ENCODE measurements at places on chromosomes 5 and 9.

GRCh38 chr9:13269589-13270452, 9.7 kb downstream of the MPDZ start:
- no peak for DNase-seq

GRCh38 chr5:142589720-142590119, 96.2 kb downstream of the FGF1 start:
- DNase-seq = no peak

GRCh38 chr5:122390154-122390553, 78.1 kb downstream of the SNCAIP start:
- no peak for DNase-seq

- DNase-seq = no peak
Observed at GRCh38 chr9:137302449-137303150, 529 bp upstream of the NRARP start.

GRCh38 chr9:110947491-110948044, 90.7 kb downstream of the LPAR1 start:
- DNase-seq = no peak

DNA sequence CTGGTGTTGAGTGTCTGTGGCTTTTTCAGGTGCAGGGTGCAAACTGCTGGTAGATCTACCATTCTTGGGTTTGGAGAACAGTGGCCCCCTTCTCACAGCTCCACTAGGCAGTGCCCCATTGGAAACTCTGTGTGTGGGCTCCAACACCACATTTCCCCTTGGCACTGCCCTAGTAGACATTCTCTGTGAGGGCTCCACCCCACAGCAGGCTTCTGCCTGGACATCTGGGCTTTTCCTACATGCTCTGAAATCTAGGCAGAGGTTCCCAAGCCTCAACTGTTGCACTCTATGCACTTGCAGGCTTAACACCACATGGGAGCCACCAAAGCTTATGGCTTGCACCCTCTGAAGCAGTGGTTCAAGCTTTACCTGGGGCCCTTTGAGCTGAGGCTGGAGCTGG, 80.9 kb downstream of the BARX1 start:
- DNase-seq = no peak

GRCh38 chr9:120386390-120387131, 193.4 kb downstream of the CDK5RAP2 start:
- no peak for DNase-seq

GRCh38 chr5:96626956-96627355, 35.2 kb upstream of the CAST start:
- no peak for DNase-seq

GRCh38 chr9:131965841-131966240, 113.8 kb downstream of the MED27 start:
- DNase-seq = no peak

- DNase-seq = no peak
Observed at GRCh38 chr9:127949827-127950512, 12.3 kb upstream of the DPM2 start.

GRCh38 chr9:132584601-132585560, 2.5 kb downstream of the BARHL1 start:
- no peak for DNase-seq

GRCh38 chr9:4137234-4137633, 162.6 kb downstream of the GLIS3 start:
- no peak for DNase-seq

- DNase-seq = no peak
Observed at GRCh38 chr5:173907686-173908371, 19.7 kb downstream of the CPEB4 start.

GRCh38 chr9:87792831-87793288, 66.9 kb downstream of the CTSL start:
- peak; percentile 87 for DNase-seq

DNA sequence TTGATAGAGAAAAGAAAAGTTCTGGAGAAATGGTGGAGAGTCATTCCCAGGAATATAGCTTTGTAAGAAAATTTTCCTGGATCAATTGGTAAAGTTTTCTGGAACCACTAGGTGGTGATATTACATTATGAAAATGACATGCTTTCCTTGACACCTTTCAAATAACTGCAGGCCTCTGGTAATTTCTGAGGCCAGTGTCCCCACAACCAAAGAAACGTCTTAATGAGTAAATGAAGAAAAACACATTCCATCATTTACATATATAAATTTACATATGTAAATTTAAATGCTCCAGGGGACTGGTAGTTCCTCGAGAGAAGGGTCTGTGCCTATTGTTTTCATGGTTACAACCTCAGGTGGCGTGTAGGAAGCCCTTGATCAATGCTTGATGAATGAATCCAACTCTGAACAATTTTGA, 17.2 kb upstream of the RGS3 start:
- DNase-seq = peak; percentile 32

DNA sequence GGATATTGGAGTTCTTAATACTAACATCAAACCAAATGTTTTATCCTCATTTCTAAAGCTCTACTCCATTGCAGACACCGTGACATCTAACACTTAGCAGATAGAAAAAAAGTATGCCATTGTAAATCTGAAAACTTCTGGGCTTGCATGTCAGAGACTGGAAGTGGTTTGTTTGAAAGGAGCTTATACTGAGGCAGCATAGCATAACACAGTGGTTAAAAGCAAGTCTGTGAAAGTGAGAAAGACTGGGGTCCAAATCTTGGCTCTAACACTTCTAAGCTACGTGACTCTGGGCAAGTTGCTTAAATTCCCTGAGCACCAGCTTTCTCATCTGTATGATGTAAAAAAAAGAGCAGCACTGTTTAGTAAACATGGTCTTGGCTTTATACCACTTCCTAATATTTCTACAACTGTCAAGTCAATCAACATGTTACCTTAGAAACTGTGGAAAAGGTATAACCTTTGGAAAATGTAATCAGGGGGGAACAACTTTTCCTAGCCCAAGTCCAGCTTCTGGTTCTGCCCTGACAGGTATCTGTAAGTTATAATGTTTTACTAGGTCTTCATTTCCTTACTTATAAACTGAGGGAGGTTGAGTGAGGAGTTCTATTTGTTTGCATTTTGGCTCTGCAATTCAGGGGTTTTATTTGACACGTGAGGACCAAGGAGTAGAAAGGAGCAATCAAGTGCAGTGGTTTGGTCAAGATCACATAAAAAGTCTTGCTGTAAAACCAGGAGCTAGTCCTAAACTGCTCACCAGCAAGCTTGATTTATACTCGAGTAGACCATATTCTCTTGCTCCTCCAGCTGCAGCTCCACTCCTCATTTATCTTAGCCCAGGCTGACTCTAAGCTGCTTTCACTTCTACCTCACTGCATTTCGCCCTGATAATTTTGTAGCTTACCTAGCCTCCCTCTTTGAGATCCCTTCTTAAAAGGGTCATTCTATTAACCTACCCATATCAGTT, 541.0 kb downstream of the RAB3C start:
- DNase-seq = no peak

DNA sequence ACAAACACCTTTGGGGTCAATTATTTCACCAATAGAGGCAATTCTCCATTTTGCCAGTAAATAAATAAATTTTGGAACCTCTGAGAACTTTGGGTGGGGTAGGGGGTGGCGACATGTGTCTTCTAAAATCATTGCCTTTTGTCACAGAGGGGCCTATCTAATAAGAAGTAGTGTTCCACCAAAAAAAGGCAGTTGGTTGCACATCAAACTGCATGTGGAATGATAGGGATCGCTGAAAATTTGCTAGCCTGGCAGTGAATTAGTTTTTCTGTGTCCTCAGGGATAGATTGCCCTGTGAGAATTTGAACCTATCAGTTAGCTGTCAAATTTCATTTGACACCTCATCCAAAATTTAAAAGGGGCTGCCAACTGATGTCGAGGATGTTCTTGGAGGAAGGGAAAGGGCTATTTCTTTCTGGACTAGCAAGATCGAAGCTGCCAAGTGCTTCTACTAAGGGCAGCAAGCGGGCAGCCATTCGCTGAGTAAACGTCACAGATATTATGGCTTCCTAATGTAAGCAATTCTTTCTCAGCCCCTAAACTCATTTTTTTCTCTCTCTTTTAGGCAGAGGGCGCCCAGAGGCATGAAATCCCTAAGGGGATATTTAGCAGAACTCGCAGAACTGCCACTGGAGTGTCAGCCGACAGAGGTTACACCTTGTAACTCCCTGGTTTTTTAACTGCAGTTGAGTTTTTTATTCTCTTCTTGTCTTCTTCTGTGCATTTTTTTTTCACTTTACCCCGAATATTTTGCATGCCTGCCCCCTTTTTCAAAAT, 2208.1 kb upstream of the WWC1 start:
- no peak for DNase-seq

GRCh38 chr9:92775466-92775865, 10.8 kb upstream of the BICD2 start:
- DNase-seq = peak; percentile 32

GRCh38 chr5:157046041-157046440, 12.9 kb downstream of the HAVCR1 start:
- DNase-seq = no peak

GRCh38 chr5:155554500-155554899, 540.9 kb downstream of the KIF4B start:
- DNase-seq = no peak

- DNase-seq = no peak
Observed at GRCh38 chr9:110592044-110592830, 12.7 kb upstream of the SVEP1 start.

DNA sequence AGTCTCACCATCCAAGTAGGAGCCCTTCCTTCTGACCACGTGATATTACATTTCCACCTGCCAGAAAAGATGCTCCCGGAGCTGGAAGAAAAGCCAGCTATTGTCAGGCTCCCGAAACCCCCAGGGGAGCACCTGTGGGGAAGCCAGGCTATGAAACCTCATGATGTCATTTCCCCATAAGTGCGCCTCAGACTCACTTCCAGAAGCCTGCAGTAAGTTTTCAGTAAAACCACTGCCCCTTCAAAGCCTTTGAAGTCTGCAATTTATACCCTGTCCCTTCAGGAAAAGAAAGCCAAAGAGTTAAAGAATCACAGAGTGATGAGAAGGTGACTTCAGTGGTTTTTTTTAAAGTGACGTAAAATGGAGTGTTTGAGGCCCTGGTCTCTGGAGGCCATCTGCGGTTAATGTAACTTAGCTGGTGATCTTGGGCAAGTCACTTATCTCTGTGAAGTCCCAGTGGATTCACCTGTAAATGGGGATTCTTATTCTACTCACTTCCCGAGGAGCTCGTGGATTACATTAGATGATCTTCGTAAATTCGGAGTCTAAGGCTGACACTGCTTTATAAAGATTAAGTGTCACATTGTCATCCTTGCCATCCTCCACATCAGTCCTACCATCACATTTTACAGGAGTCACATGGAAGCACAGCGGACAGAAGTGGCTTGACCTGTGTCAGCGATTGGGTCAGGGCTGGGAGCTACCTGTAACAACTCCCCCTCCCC, 2.6 kb upstream of the SEMA6A start:
- no peak for DNase-seq

DNA sequence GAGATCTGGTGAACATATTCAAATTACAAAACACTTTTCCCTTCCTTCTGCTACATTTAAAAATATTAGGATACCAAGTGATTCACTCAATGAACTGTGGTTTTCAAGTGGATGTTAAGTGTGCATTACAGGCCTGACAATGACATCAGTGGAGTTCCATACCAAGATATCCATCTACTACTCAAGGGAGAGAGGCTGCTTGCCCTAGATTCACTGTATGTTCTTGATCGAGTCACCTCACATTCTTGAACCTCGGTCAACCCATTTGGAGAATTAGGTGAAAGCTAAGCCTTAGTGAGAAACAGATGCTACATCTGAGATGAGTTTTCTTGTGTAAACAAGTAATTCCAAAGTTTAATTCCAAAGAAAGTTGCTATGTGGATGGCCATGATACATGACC, 142.2 kb downstream of the FGF10 start:
- no peak for DNase-seq

DNA sequence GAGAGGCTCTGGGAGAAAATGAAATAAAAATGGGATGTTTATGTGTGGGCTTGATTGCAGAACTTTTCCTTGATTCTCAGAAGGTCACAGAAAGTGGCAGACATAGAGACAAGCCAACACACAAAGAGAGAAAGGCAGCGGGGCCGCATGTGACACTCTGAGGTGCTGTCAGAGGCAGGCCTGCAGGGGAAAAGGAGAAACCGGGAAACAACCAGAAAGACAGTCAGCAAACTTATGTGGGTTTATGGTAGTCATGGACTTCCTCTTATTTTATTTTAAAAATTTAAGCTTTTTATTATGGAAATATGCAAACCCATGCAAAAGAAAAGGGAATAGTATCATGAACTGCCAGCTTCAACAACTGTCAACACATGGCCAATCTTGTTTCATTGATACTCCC, 16.3 kb upstream of the IGFBPL1 start:
- DNase-seq = no peak

DNA sequence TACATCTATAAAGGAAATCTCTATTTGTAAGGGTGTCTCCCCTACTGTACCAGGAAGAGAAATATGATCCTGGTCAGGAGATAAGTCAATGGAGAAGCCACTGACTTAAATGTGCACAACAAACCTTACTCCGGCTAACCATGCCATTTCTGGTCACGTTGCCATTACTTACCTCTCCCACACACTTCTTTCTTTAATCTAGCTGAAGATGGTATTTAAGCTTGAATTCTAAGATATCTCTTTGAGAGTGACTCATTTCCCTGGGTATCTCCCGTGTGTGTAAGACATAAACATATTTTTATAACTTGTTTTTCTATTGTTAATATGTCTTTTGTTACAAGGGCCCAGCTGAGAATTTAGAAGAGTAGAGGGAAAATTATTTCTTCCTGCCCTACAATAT, 296.6 kb downstream of the SEMA5A start:
- DNase-seq = no peak

DNA sequence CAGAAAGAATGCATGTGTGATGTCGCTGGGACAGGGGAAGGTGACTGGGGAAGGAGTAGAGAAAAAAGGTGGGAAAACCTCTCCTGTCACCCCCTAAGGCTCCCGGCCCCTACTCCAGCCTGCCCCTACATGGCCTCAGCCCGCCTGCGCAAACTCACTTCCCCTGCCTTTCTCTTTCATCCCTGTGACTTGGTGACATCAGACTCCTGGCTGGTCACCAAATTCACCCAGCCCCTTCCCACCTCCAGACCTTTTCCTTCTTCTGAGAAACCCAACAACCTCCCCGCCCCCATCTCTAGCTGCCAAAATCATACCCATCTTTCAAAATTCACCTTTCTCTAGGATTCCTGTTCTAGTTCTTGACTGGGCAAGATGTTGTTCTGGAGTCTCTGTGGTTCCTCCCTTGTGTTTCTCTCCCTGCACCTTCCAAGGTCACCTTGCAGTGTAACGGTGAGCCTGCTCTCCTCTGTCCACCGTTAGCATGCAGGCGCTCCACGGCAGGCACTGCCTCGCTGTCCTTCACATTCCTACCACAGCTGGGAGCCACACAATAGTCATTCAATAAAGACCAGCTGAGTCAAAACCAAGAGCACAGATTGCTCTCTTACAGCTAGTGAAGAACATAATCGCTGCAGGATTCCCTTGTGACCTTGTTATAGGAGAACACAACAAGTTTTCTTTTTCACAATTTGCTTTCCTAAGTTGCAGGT, 134.5 kb downstream of the FANCC start:
- DNase-seq = no peak

- DNase-seq = no peak
Observed at GRCh38 chr5:130237721-130238120, 333.5 kb downstream of the CHSY3 start.

- no peak for DNase-seq
Observed at GRCh38 chr5:176560364-176560763, 11.2 kb downstream of the CDHR2 start.
